ENCODE measurements at places on chromosomes 2 and 18. TPM values are rescaled to one million over a fixed set of nuclear protein-coding genes. Genes with fewer than 3 reads are reported as not detected.
A peak's percentile ranks its signal among the peaks of the same experiment; 100 is the strongest.

Gene EIF4E2
- 81.9 TPM for total RNA-seq

DNA sequence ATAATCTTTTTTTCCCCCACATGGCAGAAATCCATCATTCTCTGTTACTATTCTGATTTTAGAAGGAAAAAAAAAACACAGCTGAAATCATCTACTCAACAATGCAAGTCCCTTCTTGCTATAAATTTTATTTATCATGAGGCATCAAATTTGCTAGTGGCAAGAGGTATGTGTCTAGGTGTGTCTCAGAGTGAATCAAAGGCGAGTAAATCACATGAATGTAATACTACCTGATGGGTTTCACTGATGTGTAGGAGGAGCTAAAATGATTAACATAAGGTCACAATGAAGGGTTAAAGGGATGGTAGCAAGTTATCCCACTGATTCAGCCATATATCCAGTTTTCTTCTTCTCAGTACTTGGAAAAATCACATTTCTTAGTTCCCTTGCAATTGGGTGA lies 24.5 kb upstream of the PELI1 start:
- no peaks in the 10 kb centered on the region for H3K4me1 ChIP-seq
- H3K4me3 ChIP-seq: no peak overlapping the region
- no peak overlapping the region for H3K27ac ChIP-seq
- H3K27me3 ChIP-seq: no peaks in the 10 kb centered on the region
- no peaks in the 10 kb centered on the region for H3K36me3 ChIP-seq

GRCh38 chr2:240810621-240811020 lies 9.4 kb downstream of the KIF1A start:
- H3K4me3 ChIP-seq: no peak overlapping the region
- H3K4me1 ChIP-seq: peaks cover 2% of the 10 kb centered on the region
- H3K27ac ChIP-seq: no peak overlapping the region
- DNase-seq: peak; percentile 4
- peaks cover 37% of the 10 kb centered on the region for H3K36me3 ChIP-seq

DNA sequence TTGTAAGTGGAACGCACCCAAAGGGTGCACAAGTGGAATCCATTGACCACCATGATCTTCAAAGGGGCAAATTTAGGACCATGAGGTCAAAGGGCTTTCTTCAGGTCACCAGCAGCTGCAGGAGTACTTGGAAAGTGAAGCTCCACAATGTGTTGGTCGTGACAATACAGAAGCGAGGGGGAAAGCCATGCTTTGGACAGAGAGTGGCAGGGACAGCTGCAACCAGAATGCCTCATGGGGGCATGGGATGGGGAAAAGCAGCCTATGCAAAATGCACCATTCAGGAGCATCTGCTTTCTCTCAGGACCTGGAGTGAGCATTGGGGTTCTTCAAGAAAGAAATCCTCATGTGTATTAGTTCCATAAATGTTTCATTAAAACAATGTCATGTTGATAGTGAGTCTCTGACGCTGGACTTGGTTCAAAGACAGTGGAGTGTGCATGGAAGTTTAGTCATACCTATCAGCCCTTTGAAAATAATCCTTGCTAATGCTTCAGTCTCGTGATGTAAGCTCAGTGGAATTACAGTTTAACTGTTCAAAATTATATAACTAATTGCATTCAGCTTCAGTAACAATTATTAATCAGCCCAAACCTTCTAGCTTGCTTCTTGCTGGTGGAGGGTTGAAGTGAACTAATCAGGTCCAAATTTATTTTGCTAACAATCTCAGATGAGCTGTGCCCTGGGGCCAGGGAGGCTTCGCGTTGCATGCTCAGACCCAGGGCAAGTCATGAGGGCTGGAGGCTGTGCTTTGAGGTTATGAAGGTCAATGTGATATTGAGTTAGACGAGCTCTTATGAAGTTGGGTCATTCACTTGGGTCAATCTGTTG lies 41.6 kb downstream of the ACKR3 start:
- peak overlapping the region; percentile 35 for H3K27ac ChIP-seq
- DNase-seq: no peak
- no peak overlapping the region for H3K4me3 ChIP-seq
- no peaks in the 10 kb centered on the region for H3K36me3 ChIP-seq
- H3K27me3 ChIP-seq: peaks cover 27% of the 10 kb centered on the region
- H3K4me1 ChIP-seq: peaks cover 9% of the 10 kb centered on the region

GRCh38 chr18:56647071-56647470 lies 4.1 kb upstream of the WDR7 start:
- H3K36me3 ChIP-seq: no peaks in the 10 kb centered on the region
- DNase-seq: no peak
- H3K4me1 ChIP-seq: peaks cover 7% of the 10 kb centered on the region
- H3K27me3 ChIP-seq: no peaks in the 10 kb centered on the region
- no peak overlapping the region for H3K27ac ChIP-seq

Gene EVX2
- total RNA-seq: not detected

Measured in progenitor cell of endocrine pancreas (in vitro differentiated cells).